ENCODE measurements at places on chromosomes 12 and 14.

- DNase-seq: no peak
- peaks cover 2% of the 10 kb centered on the region for H3K36me3 ChIP-seq
- peaks cover 12% of the 10 kb centered on the region for H3K4me1 ChIP-seq
- H3K27ac ChIP-seq: peak overlapping the region; percentile 53
Observed at GRCh38 chr14:102317564-102318248, 1.8 kb upstream of the ZNF839 start.

DNA sequence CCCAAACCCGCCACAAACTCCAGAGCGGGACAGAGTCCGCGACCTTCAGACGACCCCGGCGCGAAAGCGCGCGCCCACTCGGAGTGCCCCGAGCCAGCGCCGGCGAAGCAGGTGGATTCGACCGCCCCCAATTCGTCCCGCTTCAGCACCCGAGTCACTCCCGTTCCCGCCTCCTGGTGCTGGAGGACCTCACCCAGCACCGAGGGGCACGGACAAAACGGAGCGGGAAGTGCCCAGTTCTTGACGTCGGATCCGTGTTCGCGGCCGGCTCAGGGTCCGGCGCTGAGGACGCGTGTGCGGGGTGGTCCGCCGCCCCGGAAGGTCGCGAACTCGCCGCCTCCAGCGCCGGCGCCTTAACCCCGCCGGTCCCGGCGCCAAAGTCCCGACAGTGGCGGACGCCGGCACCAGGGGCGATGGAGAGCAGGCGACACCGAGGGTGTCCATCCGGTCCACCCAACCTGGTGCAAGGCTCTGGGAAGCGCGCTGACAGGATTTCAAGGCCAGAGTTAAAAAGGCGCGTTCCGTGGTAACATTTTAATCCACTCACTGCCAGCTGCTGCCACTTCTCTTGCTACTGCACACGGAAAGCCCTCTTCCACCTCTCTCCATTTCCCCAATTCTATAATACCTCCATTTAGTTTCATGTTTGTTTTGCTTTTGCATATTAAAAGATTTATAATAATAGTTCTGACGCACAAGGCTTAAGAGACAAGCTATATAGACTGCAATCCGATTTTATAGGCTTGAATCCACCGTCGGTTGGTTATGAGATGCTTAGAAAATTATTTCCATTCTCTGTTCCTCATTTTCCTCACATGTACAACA, 240.0 kb upstream of the CPNE8 start:
- H3K4me1 ChIP-seq: no peaks in the 10 kb centered on the region
- peak; percentile 11 for DNase-seq
- H3K4me3 ChIP-seq: no peak overlapping the region
- H3K27ac ChIP-seq: no peak overlapping the region

DNA sequence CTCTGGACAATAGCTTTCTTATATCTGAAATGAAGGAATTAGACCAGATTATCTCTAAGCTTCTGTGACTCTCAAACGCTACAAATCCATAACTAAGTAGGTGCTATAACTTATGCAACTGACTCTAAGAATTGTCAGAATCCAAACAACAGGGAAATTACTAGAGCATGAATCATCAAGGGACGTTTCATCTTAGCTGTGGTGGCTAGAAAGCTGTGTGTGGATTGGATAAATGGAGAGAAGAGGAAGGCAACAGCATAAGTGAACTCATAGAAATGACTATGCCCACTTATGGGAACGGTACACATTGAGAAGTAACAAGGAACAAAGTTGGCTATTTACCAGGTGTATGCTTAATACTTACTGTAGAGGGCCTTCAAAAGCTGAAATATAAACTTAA, 96.0 kb upstream of the NEDD1 start:
- peaks cover 9% of the 10 kb centered on the region for H3K4me1 ChIP-seq
- H3K4me3 ChIP-seq: no peak overlapping the region
- H3K27me3 ChIP-seq: no peaks in the 10 kb centered on the region
- peak overlapping the region; percentile 61 for H3K27ac ChIP-seq
- DNase-seq: no peak

GRCh38 chr12:98674841-98675240, 29.8 kb downstream of the APAF1 start:
- no peak for DNase-seq
- no peak overlapping the region for H3K27ac ChIP-seq
- H3K4me3 ChIP-seq: no peak overlapping the region
- H3K4me1 ChIP-seq: no peaks in the 10 kb centered on the region
- H3K36me3 ChIP-seq: peaks cover 12% of the 10 kb centered on the region
- no peaks in the 10 kb centered on the region for H3K27me3 ChIP-seq

GRCh38 chr12:89236237-89236636, 116.1 kb downstream of the DUSP6 start:
- DNase-seq: no peak
- H3K4me1 ChIP-seq: peaks cover 4% of the 10 kb centered on the region
- no peaks in the 10 kb centered on the region for H3K27me3 ChIP-seq
- no peak overlapping the region for H3K4me3 ChIP-seq
- H3K27ac ChIP-seq: no peak overlapping the region
- no peaks in the 10 kb centered on the region for H3K36me3 ChIP-seq

GRCh38 chr14:74940956-74941565, 14.3 kb downstream of the PGF start:
- no peaks in the 10 kb centered on the region for H3K27me3 ChIP-seq
- H3K27ac ChIP-seq: no peak overlapping the region
- H3K4me1 ChIP-seq: peaks cover 11% of the 10 kb centered on the region
- no peak overlapping the region for H3K4me3 ChIP-seq
- no peaks in the 10 kb centered on the region for H3K36me3 ChIP-seq

GRCh38 chr12:1510056-1510812, 84.1 kb downstream of the FBXL14 start:
- H3K36me3 ChIP-seq: no peaks in the 10 kb centered on the region
- no peak overlapping the region for H3K27ac ChIP-seq
- peaks cover 6% of the 10 kb centered on the region for H3K27me3 ChIP-seq
- no peak for DNase-seq

DNA sequence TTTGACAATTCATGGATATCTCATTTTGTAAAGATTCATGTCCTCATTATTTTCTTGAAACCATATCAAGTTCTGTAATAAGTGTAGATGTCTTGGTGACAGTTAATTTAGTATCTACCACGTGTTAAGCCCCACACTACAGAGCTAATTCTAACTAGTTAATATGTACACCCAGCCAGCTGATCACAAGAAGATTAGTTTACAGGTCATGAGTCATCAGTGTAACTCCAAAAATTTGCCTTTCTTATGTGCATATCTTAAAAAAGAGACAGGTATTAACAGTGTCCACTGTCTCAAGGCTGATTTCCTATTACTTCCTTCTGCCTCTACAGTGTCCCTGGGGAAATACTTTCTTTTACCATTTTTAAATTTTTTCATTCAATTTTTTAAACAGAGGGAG, 13.3 kb upstream of the YBX3 start:
- no peak overlapping the region for H3K27ac ChIP-seq
- no peaks in the 10 kb centered on the region for H3K36me3 ChIP-seq
- DNase-seq: no peak
- H3K27me3 ChIP-seq: no peaks in the 10 kb centered on the region
- H3K4me3 ChIP-seq: no peak overlapping the region
- no peaks in the 10 kb centered on the region for H3K4me1 ChIP-seq

DNA sequence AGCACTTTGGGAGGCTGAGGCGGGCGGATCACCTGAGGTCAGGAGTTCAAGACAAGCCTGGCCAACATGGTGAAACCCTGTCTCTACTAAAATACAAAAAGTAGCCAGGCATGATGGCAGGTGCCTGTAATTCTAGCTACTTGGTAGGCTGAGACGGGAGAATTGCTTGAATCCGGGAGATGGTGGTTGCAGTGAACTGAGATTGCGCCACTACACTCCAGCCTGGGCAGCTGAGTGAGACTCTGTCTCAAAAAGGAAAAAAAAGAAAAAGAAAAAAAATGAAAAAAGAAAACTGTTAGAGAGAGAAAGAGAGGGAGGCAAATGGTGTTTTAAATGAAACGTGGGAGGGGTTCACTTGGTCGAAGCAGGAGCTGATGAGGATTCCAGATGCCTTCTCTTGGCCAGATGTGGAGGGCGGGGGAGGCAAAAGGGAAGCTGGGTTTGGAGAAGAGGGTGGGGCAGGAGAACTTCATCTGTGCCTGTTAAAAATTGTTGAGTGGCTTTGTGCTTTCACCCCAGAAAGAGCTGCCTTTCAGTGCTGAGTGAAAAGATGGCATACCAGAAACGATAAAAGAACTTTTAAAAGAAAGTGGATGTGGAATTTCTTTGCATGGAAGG, 1.1 kb downstream of the EMP1 start:
- H3K27me3 ChIP-seq: no peaks in the 10 kb centered on the region

- DNase-seq: no peak
- no peaks in the 10 kb centered on the region for H3K36me3 ChIP-seq
- H3K4me3 ChIP-seq: no peak overlapping the region
- peaks cover 64% of the 10 kb centered on the region for H3K27me3 ChIP-seq
- H3K4me1 ChIP-seq: no peaks in the 10 kb centered on the region
Observed at GRCh38 chr12:95551913-95552516, 739 bp upstream of the USP44 start.

GRCh38 chr14:100423317-100424010, 100.3 kb downstream of the SLC25A47 start:
- no peak for DNase-seq
- no peaks in the 10 kb centered on the region for H3K27me3 ChIP-seq
- H3K27ac ChIP-seq: no peak overlapping the region
- no peak overlapping the region for H3K4me3 ChIP-seq
- no peaks in the 10 kb centered on the region for H3K36me3 ChIP-seq
- peaks cover 12% of the 10 kb centered on the region for H3K4me1 ChIP-seq

DNA sequence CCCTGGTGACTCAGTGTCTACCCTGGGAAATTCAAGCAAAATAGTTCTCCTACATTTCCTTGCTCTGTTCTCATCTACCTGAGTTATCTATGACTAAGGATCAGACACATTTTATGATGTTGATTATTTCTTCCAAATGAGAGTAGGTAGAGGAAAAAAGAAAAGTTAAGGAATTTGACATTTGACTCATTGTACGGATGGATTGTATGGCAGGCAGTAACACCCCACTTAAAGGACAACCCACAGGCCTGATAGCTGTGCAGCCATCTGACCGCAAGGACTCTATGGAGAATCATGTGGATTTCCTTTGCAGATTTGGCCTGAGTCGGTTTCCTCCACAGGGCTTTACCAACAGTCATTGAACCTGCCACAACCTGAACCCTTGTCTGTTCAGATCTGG, 540.3 kb downstream of the BCL11B start:
- H3K36me3 ChIP-seq: no peaks in the 10 kb centered on the region
- H3K4me3 ChIP-seq: no peak overlapping the region
- H3K27ac ChIP-seq: no peak overlapping the region
- DNase-seq: no peak

- H3K4me1 ChIP-seq: no peaks in the 10 kb centered on the region
- DNase-seq: no peak
- H3K27me3 ChIP-seq: no peaks in the 10 kb centered on the region
Observed at GRCh38 chr12:19404242-19404880, 34.9 kb upstream of the AEBP2 start.

DNA sequence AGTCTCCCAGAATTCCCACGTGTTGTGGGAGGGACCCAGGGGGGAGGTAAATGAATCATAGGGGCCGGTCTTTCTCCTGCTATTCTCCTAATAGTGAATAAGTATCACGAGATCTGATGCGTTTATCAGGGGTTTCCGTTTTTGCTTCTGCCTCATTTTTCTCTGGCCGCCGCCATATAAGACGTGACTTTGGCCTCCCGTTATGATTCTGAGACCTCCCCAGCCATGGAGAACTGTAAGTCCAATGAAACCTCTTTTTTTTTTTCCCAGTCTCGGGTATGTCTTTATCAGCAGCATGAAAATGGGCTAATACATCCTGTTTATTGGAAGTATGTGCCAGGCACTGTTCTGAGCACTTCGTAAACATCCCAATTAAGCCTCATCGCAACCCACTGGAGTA, 788 bp downstream of the KRT72 start:
- no peaks in the 10 kb centered on the region for H3K27me3 ChIP-seq
- H3K27ac ChIP-seq: no peak overlapping the region
- no peak for DNase-seq
- H3K4me1 ChIP-seq: no peaks in the 10 kb centered on the region

DNA sequence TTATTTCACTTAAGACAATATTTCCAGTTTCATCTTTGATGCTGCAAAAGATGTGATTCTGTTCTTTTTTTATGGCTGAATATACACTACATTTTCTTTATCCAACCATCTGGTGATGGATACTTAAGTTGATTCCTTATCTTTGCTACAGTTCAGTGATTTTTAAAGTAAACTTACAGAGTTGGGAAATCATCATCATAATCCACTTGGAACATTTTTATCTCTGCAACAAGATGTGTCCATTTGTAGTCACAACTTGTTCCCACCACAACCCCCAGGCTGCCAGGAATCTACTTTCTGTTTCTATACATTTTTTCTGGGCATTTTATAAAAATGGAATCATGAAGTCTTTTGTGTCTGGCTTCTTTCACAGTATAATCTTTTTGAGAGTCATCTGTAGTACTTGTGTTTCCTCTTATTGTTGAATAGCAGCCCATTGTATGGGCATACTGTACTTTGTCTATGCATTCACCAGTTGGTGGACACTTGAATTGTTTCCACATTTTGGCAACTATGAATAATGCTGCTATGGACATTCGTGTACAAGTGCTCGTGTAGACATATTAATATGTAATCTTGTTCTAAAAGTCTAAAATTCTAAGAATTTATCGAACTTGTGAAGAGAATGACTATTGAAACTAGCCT, 212.5 kb upstream of the DDHD1 start:
- H3K4me1 ChIP-seq: peaks cover 2% of the 10 kb centered on the region
- H3K36me3 ChIP-seq: no peaks in the 10 kb centered on the region
- no peak overlapping the region for H3K27ac ChIP-seq
- no peak for DNase-seq

GRCh38 chr12:17949558-17950141, 140.3 kb downstream of the RERGL start:
- no peaks in the 10 kb centered on the region for H3K27me3 ChIP-seq
- H3K27ac ChIP-seq: no peak overlapping the region
- H3K4me3 ChIP-seq: no peak overlapping the region

DNA sequence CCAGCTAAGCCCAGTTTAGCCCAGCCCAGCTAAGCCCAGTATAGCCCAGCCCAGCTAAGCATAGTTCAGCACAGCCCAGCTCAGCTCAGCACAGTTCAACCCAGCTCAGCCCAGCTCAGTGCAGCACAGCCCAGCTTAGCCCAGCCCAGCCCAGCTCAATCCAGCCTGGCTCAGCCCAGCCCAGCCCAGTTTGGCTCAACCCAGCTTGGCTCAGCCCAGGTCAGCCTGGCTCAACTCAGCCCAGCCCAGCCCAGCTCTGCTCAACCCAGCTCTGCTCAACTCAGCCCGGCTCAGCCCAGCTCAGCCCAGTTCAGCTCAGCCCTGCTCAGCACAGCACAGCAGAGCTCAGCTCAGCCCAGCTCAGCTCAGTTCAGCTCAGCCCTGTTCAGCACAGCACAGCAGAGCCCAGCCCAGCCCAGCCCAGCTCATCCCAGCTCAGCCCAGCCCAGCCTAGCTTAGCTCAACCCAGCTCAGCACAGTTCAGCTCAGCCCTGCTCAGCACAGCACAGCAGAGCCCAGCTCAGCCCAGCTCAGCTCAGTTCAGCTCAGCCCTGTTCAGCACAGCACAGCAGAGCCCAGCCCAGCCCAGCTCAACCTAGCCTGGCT, 330.9 kb downstream of the TMEM121 start:
- H3K4me3 ChIP-seq: no peak overlapping the region
- DNase-seq: no peak
- no peaks in the 10 kb centered on the region for H3K4me1 ChIP-seq
- H3K27me3 ChIP-seq: no peaks in the 10 kb centered on the region

GRCh38 chr14:82796086-82796485, 1262.4 kb upstream of the SEL1L start:
- H3K4me1 ChIP-seq: no peaks in the 10 kb centered on the region
- H3K4me3 ChIP-seq: no peak overlapping the region
- H3K27me3 ChIP-seq: no peaks in the 10 kb centered on the region
- no peaks in the 10 kb centered on the region for H3K36me3 ChIP-seq
- H3K27ac ChIP-seq: no peak overlapping the region
